ENCODE measurements at places on chromosomes 11 and 22. TPM values are rescaled to one million over a fixed set of nuclear protein-coding genes. Genes with fewer than 3 reads are reported as not detected.

BATF2 gene
- not detected for total RNA-seq

OR8D1 gene
- not detected for total RNA-seq

DNA sequence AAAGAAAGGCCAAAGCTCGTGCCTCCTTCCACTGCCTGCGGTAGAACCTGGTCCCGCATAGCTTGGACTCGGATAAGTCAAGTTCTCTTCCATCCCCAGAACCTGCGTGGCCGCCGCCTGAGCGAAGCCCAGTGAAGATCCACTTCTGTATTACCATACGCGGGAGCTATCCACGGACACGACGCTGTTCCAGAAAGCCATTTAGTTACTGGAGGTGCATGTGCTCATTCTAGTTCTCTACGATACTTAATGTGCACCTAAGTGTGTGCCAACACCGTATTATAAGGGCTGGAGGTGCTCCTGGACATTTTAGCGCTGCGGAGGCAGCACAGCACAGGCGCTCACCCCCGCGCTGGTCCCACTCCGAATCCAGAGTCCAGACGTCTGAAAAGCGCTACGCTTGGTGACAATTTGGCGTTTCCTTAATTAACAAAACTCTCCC is 1.4 kb downstream of the WT1 start:
- DNase-seq, result no peak
- peaks cover 26% of the 10 kb centered on the region for H3K27me3 ChIP-seq
- no peak overlapping the region for H3K27ac ChIP-seq
- H3K4me3 ChIP-seq, result no peak overlapping the region
- H3K4me1 ChIP-seq, result peaks cover 5% of the 10 kb centered on the region

- no peaks in the 10 kb centered on the region for H3K4me1 ChIP-seq
- H3K27me3 ChIP-seq, result no peaks in the 10 kb centered on the region
- no peaks in the 10 kb centered on the region for H3K36me3 ChIP-seq
- no peak overlapping the region for H3K27ac ChIP-seq
Observed at GRCh38 chr11:24253237-24253760, 243.6 kb upstream of the LUZP2 start.

DNA sequence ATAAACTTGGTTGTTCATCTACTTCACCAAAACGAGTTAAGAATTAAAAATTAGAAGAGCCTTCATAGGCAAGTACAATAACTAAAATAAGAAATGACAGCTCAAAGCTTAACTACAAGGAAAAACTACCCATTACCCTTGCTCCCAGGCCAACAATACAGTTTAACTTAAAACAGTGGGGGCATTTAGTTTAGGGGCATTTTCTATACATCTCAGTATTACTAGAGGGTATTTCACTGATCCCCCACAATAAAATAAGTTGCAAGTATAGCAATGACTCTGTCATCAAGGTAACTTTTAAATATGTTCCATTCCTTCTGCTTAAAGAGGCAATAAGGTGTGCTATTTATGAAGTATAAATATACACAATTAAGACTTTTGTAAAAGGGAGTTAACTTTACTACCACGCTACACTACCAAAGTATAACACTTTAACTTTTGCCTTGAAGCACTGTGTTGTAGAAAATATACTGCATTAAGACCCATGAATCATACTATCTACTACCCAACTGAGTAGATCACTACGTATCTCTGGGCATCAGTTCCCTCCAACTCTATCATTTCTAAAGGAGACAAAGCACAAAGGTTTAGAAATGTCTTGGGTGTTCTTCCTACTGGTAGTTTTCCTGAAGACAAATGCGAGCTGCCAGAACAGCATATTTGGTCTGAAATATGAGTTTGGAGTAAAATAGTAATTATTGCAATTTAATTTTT is 29.8 kb downstream of the CHORDC1 start:
- peaks cover 1% of the 10 kb centered on the region for H3K36me3 ChIP-seq
- H3K27ac ChIP-seq, result no peak overlapping the region
- H3K27me3 ChIP-seq, result no peaks in the 10 kb centered on the region
- no peak overlapping the region for H3K4me3 ChIP-seq

DNA sequence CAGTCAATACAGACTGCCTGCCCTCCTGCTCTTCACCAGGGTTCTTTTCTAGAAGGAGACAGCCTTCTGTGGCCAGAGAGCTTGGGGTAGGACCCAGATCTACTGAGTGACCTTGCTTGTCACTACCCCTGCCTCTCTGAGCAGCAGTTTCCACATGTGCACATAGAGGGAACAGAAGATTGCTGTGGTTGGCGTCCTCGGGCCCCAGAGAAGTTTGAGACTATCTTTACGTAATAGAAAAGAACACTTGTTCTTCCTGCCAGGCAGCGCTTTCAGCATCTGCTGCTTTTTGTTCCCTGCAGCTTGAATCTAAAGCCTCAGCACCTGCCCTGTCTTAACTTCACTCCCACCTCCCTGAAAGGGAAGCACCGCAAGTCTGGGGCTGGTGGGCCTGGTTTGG is 1.9 kb upstream of the FKBP2 start:
- H3K4me1 ChIP-seq, result peaks cover 45% of the 10 kb centered on the region
- no peak for DNase-seq
- no peak overlapping the region for H3K4me3 ChIP-seq
- peaks cover 16% of the 10 kb centered on the region for H3K36me3 ChIP-seq

DNA sequence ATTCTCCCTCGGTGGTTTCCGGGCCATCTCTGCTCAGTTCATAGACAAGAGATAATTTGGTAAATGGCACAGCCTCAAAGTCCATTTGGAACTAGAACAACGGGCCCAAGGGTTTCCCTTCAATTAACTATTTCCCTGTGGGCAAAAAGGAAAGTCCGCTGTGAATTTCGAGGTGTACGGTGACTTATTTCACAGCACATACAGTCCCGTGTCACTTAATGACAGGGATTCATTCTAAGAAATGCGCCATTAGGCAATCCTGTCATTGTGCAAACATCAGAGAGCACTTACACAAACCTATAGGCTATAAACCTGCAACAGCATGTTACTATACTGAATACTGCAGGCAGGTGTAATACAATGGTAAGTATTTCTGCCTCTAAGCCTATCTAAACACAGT is 551.6 kb downstream of the OPCML start:
- no peak for DNase-seq
- H3K4me3 ChIP-seq, result no peak overlapping the region
- no peaks in the 10 kb centered on the region for H3K36me3 ChIP-seq
- H3K27me3 ChIP-seq, result no peaks in the 10 kb centered on the region
- no peaks in the 10 kb centered on the region for H3K4me1 ChIP-seq

GRCh38 chr11:130882138-130882551 is 34.1 kb downstream of the SNX19 start:
- H3K4me3 ChIP-seq, result no peak overlapping the region
- H3K27me3 ChIP-seq, result no peaks in the 10 kb centered on the region
- H3K4me1 ChIP-seq, result no peaks in the 10 kb centered on the region
- no peak overlapping the region for H3K27ac ChIP-seq
- peaks cover 76% of the 10 kb centered on the region for H3K36me3 ChIP-seq

- no peak for DNase-seq
- H3K4me3 ChIP-seq, result no peak within 1 kb of the TSS
- H3K4me1 ChIP-seq, result no peaks in the 10 kb centered on the region
- H3K27me3 ChIP-seq, result no peaks in the 10 kb centered on the region
Observed at GRCh38 chr11:5783255-5783654, at the start of gene OR52N5. OR52N5 (minus strand) TSS chr11:5783355; CDS start chr11:5778634, 4,721 bp downstream.

- DNase-seq, result no peak
- no peaks in the 10 kb centered on the region for H3K36me3 ChIP-seq
- peaks cover 35% of the 10 kb centered on the region for H3K27me3 ChIP-seq
Observed at GRCh38 chr11:2535673-2536439, 91.0 kb downstream of the KCNQ1 start.

- H3K4me3 ChIP-seq, result no peak overlapping the region
- no peak for DNase-seq
- no peaks in the 10 kb centered on the region for H3K27me3 ChIP-seq
Observed at GRCh38 chr11:110566577-110566976, 136.8 kb downstream of the FDX1 start.
